Activated T-helper 17 cell treated with anti-CD3 and anti-CD28 coated beads, Interleukin-2, amount 50 U/mL, for 72 hours (primary cell): ENCODE measurements at places on chromosomes 1 and 21. TPM values are rescaled to one million over a fixed set of nuclear protein-coding genes. Genes with fewer than 3 reads are reported as not detected.

The ZNF697 gene
- not detected for total RNA-seq

The SPRR2A gene
- not detected for total RNA-seq

The IQCC gene
- 3.4 TPM for total RNA-seq

The ETNK2 gene
- total RNA-seq = 0.35 TPM

The KMO gene
- total RNA-seq = 0.40 TPM

DNA sequence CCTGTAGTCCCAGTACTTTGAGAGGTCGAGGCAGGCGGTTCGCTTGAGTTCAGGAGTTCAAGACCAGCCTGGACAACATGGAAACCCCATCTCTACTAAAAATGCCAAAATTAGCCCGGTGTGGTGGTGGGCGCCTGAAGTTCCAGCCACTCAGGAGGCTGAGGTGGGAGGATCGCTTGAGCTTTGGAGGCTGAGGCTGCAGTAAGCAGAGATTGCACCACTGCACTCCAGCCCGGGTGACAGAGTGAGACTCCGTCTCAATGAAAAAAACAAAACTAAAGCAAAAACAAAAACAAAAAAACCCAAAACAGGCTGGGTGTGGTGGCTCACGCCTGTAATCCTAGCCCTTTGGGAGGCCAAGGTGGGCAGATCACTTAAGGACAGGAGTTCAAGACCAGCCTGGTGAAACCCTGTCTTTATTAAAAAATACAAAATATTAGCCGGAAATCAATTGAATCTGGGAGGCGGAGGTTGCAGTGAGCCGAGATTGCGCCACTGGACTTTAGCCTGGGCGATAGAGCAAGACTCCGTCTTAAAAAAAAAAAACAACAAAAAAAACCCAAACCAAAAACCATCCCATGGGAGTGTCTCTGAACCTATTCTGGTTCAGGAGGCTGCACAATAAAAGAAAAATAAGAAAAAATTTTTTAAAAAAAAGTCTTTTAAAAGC lies 1.7 kb upstream of the CGN start:
- no peak for ATAC-seq

- ATAC-seq = no peak
Measured at GRCh38 chr1:113694910-113695309, 64.4 kb downstream of the PHTF1 start.

DNA sequence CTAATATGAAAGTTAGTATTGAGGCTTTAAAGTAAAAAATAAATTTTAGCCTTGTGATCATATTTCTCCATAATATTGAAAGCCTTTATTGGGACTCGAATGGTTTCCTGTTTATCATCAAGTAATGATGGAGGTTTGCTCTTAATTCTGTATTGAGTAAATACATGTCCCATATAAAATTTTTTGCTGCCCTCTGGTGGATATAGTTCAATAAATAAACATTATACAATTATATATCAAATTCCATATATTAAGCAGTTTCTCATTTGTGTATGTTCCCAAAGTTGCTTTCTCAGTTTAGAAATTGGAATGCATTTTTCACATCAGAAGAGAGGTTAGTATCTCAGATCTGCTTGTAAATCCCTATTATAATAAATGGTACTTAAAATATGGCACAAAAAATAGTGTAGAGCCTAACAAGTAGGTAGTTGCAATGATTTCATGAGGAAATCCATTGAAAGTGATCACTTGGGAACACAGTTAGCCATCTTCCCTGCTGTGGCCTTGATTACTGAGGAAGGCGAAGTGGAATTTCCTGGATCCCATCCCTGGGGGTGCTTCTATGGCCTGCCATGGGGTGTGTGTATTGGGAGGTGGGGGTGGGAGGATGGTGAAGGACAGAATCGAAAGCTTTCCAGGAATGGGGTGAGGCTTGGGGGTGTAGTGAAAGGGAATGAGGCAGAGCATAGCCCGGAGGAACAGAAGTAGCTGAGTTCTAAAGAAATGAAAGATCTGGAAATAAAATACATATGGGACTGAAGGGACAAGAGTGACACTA lies 84.1 kb upstream of the C21orf91 start:
- ATAC-seq = peak; percentile 50

DNA sequence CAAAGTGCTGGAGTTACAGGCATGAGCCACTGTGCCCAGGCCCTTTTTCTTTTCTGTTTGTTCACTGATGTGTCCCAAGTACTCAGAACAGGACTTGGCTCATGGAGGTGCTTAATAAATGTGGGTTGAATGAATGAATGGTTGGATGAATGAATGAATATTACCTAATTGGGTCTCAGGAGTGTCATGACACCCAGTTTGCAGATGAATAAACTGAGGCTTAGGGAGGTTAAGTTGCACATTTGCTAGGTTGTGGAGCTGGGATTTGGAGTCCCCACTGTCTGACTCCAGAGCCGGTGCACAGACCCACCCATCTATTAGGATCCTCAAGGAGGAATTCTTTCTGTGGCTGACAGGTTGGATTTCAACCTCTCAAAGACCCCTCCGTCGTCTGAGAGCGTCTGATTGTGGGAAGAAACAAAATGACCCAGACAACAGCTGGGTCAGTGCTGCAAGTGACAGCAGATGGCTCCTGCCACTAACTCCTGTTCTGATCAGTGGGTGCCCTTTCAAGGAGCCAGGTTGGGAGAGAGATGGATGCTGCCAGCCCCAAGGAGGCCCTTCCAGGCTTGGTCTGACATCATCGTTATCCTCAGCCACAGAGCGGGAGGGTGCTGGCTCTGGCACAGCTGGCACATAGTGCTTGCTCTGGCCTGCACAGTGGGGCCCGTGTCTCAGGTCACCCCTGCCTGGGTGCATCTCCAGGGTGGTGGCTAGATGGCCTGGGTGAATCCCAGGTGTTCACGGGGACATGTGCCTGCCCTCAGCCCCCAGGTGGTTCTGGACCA lies 24.2 kb downstream of the ARHGEF10L start:
- ATAC-seq = no peak

DNA sequence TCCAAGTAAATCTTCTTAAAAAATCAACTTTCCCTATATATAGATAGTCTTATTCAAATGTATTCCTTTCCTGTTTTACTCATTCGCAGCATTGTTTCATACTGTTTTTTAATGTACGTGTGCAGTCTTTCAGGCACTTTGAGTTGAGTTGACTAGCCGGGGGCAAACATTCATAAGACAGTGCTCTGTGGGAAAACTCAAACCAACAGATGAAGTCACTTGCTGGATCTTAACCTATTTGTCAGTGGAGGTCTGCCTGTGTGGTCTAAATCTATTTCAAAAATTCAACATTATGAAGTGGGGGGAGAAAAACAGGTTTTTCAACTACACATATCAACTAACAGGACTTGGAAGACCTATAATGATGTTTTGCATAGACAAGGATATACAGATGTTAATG lies 6.2 kb downstream of the HSD11B1 start:
- peak; percentile 63 for ATAC-seq

DNA sequence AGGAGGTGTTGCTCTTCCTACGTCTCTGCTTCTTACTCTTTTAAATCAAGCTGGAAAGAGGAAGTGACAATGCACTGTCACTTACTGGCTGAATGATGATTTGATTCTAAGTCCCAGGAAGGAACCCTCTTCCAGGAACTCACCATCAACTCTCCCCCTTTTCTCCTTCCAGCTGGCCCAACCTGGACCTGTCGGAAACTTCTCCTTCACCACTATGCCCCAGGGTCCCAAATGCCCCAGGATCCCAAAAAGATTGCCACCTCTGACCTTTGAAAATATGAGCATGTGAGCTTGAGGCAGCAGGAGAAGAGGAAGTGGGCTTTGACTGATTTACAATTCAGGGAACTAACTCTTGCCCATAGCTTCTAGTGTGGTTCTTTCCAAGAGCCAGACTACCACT lies 5.3 kb upstream of the ADAMTS5 start:
- no peak for ATAC-seq

- no peak for ATAC-seq
Measured at GRCh38 chr21:32499249-32500055, 85.9 kb downstream of the TCP10L start.

- no peak for ATAC-seq
Measured at GRCh38 chr21:14955936-14956520, 108.8 kb downstream of the NRIP1 start.

GRCh38 chr1:164718821-164719220 lies 159.8 kb downstream of the PBX1 start:
- no peak for ATAC-seq

GRCh38 chr1:187474336-187474735 lies 645.6 kb downstream of the PLA2G4A start:
- ATAC-seq = no peak
